ENCODE measurements at places on chromosomes 6 and 20.

DNA sequence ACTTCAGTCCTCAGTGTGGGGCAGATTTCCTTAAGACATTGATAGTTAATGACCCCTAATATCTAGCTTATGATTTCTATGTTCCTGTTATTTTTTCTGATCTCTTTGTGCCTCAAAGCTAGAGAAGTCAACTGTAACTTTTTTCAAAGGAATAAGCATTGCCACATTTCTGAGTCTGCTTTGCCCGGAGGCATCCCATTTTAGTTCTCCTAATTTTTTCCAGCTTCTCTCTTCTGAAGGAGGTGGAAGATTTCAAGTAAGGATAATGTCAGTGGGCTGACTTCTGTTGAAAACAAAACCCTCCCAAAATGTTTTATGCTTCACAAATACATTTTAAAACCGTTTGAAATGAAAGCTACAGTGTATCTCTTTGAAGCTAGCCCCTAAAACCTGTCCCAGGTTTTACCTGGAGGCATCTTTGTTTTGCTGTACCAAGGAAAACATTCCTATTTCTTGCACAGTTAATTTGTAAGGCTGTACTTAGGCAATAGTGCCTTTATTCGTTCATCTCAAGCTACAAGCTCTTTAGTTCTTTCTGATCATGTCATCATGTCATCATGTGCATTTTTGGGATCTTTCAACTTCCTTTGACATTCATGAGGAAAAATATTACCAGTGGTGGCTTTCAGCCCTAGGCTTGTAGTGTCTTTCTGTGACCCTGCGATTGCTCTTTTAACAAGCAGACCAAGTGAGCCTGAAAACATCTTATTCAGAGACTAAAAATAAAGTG, 45.7 kb downstream of the TSPYL4 start:
- no peak for DNase-seq

DNA sequence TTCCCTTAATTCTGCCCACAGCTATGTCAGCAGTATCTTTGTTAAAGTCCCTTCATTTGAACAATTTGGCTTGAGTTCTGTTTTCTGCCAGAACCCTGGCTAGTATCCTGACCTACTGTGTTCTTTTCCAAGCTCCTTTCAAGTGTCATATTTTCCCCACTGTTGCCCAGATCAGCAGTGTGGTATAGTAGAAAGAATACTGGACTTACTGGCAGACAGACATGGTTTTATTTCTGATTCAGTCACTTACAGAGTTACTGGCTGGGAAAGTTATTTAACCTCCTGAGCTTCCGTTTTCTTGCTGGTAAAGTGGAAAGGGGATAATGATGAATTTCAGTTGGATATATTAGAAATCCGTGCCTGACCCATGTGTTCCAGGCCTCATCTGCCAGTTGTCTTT, 39.8 kb upstream of the RAB23 start:
- no peak for DNase-seq

GRCh38 chr20:45894797-45895196, 3.7 kb downstream of the CTSA start:
- DNase-seq, result no peak

GRCh38 chr20:634148-634925, 18.7 kb downstream of the SRXN1 start:
- DNase-seq, result no peak

- no peak for DNase-seq
Observed at GRCh38 chr6:107815846-107816245, 8.3 kb downstream of the SCML4 start.

- peak; percentile 41 for DNase-seq
Observed at GRCh38 chr20:57288651-57289277, 22.3 kb upstream of the BMP7 start.

DNA sequence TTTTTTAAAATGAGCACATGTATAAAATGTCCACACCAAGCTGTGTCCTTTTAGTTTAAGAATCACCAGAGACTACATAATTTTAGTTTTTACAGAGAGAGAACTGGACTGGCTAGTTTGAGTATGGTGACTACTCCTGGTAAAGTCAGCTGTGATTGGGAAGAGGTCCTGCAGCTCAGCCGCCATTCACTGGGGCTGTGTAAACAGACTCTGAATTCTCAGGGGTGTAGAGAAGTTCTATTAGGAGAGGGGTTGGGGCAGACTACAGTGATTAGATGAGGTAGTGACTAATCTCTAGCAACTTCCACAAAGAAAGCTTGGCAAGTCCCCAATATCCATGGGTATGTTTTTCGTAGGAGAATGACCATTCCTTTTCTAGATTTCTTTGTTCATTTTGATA, 341.2 kb upstream of the MAP3K7 start:
- DNase-seq, result no peak

- DNase-seq, result no peak
Observed at GRCh38 chr6:23690453-23691049, 435.5 kb upstream of the NRSN1 start.

- DNase-seq, result no peak
Observed at GRCh38 chr6:39834278-39834677, 42.1 kb downstream of the DAAM2 start.
